Activated gamma-delta T cell (primary cell): ENCODE measurements at places on chromosomes 16 and 17.

DNA sequence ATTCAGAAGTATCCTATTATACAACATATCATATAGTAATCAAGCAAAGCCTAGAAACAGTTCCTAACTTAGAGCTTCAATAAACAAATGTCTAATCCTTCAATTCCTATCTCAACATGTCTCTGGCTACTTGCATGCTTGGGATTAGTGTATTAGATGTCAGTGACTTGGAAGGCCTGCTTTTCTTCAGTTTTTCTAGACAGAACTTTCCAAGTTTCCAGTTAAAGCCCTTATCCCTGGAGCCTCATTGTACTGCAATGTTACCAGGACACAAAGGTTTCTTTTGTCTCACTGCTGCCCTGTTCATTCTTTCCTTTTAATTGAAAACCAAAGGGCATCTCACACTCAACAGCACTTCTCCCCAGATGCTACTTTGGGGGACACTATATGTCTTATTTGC, 16.5 kb downstream of the PSME3IP1 start:
- DNase-seq, result no peak

DNA sequence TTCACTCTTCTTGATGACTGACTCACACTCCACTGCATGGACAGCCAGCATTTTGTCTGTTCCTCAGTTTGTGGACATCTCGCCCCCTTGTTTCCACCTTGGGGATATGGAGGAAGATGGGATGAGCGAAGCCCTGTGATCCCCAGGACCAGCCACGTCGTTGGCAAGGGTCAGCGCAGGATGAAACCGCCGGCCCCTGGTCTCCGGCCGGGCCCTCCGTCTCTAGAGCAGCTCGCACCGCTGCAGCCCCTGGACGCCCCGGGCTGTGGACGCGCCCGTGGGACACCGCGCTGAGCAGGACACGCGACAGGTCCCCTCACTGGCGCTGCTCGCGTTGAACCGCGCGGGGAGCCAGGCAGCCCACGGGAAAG, 604 bp upstream of the ZC3H18 start:
- DNase-seq, result peak; percentile 43

DNA sequence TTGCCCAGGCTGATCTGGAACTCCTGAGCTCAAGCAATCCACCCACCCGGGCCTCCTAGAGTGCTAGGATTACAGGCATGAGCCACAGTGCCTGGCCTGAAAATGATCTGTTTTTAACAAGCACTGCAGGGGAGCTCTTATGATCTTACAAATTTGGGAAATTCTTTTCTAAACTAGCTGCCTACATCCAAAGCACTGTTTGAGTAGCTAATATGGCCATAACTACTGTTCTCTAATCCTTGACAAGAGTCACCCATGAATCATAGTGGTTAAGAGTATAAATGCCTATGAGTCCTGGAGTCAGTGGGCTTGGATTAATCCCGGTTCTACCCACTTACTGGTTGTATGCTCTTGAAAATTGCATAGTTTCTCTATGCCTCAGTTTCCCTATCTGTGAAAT, 1.4 kb upstream of the CPPED1 start:
- no peak for DNase-seq

DNA sequence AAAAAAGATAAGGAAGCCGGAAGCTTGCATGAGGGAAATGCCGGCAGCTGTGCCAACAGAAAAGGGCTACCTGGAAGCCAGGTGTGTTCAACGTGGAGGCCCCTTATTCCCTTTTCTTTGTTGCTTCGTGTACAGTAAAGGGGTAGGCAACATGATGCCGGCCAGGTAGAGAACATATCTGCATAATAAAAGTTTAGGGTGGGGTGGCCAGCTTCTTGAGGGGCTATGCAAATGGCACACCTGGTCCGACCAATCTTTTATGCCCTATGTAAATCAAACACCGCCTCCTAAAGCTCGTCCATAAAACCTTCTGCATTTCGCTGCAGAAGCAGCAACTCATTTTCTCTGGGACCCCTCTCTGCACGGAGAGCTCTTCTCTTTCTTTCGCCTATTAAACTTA, 911.6 kb downstream of the KCNJ2 start:
- DNase-seq, result no peak

GRCh38 chr17:82241183-82241925, 12.5 kb downstream of the SLC16A3 start:
- no peak for DNase-seq

DNA sequence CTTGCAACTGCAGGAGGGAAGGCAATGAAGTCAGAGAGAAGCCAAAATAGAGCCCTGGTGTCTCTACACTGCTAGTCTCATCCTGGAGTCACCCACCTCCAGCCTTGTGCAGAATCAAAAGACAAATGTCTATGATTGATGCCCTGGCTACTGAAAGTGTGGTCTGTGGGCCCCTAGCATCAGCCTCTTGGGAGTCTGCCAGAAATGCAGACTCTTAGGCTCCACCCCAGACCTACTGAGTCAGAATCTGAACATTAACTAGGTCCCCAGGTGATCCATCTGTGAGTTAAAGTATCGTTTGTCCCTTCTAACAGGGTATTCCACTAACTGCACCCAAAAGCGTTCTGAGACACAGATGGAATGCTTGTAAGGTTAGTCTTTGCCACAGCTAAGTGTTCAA, 21.2 kb downstream of the EARS2 start:
- no peak for DNase-seq

GRCh38 chr17:5446786-5447185, 7.8 kb upstream of the C1QBP start:
- DNase-seq, result no peak

DNA sequence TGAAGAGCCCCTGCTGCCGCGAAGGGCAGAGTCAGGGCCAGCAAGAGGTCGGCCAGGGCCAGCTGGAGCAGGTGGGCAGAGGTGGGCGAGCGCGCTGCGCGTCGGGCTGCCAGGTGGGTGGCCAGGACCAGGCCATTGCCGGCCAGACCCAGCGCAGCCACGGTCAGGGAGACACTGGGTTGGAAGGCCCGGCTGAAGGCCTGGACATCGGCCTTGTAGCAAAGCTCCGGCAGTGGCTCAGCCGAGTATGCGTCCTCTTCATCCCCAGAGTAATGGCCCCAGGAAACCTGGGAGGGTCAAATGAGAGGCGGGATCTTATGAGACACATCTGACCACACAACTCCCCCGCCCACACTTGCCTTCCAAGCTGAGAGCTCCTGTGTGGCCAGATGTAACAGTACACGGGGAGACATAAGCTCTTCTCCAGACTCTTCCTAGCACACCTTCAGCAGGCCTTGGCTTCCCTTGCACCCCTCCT, 1.3 kb downstream of the CCR10 start:
- no peak for DNase-seq

- DNase-seq, result no peak
Observed at GRCh38 chr16:88347656-88348376, 34.9 kb upstream of the ZNF469 start.

DNA sequence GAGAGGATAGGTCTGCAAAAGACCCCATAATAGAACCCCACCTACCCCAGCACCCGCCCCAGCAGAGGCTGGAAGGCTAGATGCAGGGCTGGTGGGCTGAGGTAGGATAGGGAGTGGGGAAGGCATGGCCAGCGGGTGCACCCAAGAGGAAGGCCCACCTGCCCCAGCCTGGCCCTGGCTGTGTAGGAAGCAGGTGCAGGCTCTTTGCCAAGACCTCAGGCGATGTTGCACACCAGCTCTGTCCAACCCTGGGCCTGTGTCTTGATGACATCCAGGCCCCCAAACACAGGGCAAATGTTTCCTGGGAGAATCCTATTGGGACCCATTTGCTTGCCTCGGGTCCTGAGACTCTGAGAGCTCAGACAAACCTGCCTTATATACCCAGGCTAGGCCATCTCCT, 12.2 kb downstream of the UNC119 start:
- no peak for DNase-seq

DNA sequence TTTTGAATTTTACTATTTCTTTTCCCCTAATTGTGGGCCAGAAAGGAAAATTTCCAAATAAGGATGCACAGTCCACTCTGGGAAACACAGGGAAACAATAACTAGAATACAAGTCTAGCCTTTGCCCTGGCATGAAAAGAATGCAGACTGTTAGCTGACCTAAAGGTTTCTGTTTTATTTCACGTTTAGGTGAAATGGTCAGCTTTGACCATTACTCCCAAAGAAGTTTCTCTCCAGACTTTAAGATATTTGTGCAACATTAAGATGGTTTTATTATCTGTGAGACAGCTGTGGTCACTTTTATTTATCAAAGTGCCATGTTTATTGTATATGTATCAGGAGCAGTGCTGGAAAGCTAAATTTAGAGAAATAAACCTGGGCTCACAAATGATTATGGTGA, 163.9 kb downstream of the SPECC1 start:
- no peak for DNase-seq

DNA sequence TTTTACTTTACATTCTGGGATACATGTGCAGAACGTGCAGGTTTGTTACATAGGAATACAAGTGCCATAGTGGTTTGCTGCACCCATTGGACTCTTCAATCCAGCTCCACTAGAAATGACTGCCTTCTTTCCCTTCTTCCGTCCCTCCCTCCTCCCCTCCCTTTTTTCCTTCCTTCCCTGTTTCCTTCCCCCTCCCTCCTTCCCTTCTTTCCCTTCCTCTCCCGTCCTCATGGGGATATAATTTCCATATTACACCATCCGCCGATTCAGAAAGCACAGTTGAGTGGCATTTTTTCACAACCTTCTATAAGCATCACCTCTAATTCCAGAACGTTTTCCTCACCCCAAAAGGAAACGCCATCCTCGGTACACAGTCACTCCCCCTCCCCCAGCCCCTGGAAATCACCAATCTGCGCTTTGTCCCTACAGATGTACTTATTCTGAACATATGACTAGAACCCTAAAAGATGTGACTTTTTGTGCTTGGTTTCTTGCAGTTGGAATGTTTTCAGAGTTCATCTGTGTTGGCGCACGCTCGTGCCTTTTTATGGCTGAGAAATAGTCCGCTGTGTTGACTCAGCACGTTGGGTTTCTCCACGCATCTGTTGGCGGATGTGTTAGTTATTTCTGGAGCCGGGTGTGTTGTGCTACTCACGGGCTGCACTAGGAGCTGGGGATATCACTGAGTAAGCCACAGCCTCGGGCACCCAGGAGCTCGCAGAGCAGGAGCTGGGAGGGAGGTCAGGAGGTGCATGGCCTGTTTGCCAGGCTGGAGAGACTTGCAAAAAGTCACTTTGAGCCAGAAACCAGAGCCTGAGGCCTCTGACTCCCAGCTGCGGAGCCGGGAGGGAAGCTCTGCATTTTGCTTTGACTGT, 336.4 kb downstream of the SEC14L1 start:
- DNase-seq, result no peak

GRCh38 chr17:6536053-6536452, 20.3 kb downstream of the PITPNM3 start:
- DNase-seq, result no peak

- DNase-seq, result no peak
Observed at GRCh38 chr16:23045025-23045424, 104.2 kb downstream of the USP31 start.

DNA sequence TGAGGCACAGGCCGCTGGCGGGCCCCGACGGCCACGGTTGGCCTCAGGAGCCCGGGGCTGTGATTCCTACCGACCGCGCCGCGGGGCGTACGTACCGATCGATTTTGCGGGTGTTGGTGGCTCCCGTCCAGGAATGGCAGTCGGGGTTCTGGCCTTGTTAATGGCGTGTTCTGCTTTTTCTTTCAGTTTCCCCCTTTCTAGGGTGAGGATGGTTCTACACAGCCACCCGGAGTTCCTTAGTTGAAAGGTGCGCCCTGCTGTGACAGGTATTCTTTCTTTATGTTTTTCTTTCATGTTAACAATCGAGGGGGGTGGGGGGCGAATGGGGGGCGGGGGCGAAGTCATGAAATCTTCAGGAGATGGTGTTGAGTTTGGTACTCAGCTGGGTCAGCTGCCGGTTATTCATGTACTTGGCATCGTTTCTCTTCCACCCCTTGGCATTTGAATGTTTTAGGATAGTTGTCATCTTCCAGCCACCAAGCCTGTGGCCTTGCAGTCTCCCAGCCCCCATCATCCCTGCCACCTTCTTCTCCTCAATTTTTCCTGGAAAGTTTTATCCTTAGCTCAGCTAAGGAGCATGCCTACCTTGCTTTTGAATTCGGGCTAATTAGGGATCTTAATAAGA, 802 bp downstream of the CYLD start:
- DNase-seq, result peak; percentile 60

DNA sequence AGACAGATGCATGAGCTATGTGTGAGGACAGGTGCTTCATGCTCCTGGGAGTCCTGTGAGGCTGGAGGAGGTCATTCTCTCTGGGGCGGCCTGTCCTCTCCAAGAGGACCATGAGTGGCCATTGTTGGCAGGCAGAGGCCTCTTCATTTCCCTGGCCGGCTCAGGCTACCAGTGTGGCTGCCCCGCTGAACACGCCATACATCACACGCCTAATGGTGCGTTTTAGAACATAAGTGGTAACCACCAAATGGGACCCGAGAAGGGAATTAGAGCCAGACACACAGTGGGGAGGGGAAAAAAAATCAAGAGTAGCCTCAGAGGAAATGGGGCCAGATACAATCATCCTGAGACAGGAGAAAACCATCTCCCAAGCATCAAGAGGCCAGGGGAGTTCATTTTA, 140.0 kb downstream of the SPACA3 start:
- DNase-seq, result no peak

DNA sequence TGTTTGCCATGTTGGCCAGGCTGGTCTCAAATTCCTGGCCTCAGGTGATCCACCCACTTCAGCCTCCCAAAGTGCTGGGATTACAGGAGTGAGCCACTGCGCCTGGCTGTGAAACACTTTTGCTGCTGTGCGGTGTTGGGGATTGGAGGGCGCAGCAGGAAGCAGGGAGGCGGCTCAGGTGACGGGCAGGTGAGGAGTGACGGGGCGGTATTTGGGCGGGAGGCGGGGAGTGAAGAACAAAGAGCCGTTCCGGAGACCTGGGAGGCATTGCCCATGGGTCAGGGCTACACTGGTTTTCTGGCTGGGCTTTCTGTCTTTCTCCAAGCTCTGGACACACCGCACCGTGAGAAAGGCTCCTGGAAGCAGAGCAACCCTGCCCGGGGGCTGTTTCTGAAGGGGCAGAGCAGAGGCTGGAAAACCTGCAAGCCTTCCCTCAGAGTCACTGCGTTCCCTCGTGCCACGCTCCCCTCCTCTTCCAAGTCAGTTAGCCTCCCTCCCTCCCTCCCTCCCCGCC, 22.1 kb downstream of the CRISPLD2 start:
- DNase-seq, result no peak
